ENCODE measurements at places on chromosomes 7 and 10.
A peak's percentile ranks its signal among the peaks of the same experiment; 100 is the strongest.

DNA sequence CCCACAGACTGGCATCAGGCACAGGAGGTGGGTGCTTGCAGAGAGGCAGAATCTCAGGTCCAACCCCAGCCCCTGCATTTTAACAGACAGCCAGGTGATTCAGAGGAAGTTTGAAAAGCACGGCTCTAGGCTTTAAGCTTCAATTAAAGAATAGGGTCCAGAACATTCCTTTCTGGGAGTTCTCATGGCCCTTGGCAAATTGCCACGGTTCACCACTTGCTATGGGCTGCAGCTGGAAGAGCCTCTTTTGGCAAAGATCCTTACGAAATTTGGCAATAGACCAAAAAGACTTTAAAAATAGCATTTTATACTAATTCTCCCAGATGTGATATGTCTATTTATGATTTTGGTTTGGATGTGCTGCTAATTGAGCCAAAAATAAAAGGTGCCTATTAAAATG is 148.1 kb downstream of the ITGA8 start:
- no peak for DNase-seq

- no peak for DNase-seq
These were observed 51.9 kb downstream of the CFTR start for GRCh38 chr7:117531595-117532244.

- DNase-seq = no peak
These were observed 17.2 kb downstream of the TSPAN13 start for GRCh38 chr7:16770657-16771329.

GRCh38 chr7:23232966-23233365 is 13.6 kb upstream of the GPNMB start:
- no peak for DNase-seq

DNA sequence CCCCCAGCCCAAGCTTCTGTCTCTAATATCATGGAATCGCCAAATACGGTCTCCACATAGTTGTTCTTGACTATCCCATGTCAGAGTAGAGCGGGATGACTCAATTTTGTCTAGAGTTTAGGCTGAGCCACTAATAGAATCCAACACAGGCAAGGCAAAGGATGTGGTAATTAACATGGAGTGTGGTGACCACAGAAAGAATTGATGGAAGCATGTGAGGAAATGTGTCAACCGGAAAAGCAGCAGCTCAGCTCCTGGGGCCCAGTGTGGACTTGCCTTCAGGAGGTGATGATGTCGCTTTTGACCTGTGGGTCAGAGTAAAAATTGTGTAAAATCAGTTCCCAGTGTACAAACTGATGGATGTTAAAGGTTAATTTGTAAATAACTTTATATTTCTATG is 139.3 kb upstream of the KLF6 start:
- peak; percentile 74 for DNase-seq

DNA sequence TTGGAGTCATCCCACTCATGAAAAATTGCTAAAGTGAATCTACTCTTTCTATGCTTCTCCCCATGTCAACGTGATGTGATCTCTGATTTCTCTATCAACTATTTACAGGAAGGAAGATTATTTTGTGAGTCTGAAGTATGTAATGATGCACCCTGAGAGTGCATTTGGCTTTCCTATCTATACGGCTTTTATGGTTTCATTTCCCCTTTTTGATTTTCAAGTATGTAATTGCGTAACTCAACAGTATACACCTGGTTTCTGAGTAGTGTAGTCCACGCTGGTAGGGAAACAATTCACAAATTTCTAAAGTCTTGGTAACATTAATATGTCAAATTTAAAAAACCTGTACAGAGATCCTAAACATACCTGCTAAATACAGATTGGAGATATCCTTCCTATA is 194.7 kb upstream of the SEMA3A start:
- no peak for DNase-seq
